ENCODE measurements at places on chromosomes 7 and 10.

- DNase-seq: no peak
Measured at GRCh38 chr10:109862041-109862440, 61.3 kb downstream of the XPNPEP1 start.

GRCh38 chr10:110029450-110029849 is 21.7 kb downstream of the ADD3 start:
- DNase-seq: no peak

- DNase-seq: no peak
Measured at GRCh38 chr10:110764378-110764777, 107.3 kb upstream of the PDCD4 start.

DNA sequence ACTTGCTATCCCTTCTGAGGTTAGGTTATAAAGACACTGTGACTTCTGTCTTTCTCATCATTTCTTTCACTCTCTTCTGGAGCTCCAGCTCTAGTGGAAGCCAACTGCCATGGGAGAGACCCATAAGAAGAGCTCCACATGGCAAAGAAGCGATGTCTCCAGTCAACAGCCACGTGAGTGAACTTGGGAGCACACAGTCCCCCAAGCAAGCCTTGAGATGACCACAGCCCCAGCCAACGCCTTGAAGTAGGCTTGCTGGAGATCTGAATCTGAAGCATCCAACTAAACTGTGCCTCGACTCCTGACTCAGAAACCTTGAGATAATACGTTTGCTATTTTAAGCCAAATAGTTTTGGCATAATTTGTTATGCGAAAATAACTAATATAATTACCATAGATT is 181.7 kb upstream of the GDF10 start:
- DNase-seq: no peak

DNA sequence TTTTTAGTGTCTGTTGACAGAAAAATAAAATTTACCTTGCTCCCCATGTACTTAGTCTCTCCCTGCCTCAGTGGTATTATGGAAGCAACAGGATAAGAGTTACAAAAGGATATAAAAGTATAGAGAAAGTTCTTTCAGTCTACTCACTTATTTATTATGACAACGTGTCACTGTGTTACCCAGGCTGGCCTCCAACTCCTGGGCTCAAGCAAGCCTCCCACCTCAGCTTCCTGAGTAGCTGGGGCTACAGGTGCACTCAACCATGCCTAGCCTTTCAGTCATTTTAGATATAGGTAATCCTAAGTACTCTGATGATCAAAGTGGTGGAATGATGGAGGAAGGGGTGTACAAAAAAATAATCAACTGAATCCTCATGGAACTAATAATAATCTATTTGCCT is 215.2 kb upstream of the MKLN1 start:
- DNase-seq: no peak

DNA sequence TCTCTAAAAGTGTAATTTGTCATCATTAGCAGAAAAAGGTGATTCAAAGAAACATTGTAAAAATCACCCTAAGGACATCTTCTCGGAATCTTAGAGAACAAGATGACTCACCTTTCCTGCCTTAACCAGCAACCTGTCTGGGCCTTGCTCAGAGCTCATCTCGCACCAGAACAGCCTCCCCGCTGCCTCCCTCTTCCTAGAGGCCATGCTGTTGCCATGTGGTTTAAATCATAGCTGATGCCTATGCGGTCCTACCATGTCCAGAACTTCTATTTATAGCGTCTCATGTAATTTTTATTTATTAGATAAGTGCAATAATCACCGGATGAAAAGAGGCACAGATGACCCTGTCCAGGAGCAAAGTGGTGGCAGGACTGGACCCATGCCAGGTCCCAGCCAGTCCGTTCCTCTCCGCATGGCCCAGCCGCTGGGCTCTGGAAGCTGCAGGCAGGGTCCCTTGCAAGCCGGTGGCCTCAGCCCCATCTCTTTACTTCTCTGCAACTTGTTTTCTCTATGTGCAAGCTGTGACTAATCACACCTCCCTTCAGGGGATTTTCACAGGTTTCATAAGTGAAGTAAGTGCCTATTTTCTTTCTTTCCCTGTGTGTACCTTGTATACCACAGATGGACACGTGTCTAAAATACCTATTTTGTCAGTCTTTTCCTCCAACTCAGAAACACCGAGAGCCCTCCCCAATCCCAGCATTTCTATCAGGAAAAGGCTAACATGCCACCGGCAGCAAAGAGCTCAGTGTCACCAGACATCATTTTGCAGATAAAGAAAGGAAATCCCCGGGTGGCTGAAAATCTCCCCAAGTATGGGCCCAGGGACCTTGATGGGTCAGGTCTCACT is 27.1 kb downstream of the KLF6 start:
- no peak for DNase-seq

DNA sequence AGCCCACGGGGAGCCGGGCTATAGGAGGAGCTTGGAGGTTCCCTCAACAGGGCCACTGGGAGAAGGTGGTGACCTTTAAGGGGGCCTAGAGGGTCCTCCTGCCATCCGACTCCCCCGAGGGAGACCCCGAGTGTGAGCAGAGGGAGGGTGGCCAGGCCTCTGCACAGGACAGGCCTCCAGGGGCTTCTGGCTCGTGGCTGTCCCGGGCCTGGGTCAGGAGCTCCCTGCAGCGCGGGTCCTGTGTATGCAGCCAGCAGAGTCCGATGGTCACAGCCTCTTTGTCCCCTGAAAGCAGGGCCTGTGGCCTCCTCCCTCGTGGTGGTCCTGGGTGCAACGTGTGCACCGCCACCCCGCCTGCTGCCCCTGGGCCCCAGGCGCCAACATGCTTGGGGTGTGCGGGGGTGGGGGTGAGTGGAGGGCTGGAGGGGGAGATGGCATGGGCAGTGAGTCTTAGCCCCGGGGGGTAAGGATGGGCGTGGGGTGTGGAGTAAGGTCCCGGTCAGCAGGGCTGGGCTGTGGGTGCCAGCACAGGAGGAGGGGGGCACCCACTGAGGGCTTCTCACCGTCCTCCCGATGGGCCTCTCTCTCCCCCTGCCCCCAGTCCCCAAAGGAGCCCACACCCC is 27.1 kb downstream of the UNCX start:
- no peak for DNase-seq
